Fibroblast of upper back skin (primary cell): ENCODE measurements at places on chromosomes 5 and 9.

DNA sequence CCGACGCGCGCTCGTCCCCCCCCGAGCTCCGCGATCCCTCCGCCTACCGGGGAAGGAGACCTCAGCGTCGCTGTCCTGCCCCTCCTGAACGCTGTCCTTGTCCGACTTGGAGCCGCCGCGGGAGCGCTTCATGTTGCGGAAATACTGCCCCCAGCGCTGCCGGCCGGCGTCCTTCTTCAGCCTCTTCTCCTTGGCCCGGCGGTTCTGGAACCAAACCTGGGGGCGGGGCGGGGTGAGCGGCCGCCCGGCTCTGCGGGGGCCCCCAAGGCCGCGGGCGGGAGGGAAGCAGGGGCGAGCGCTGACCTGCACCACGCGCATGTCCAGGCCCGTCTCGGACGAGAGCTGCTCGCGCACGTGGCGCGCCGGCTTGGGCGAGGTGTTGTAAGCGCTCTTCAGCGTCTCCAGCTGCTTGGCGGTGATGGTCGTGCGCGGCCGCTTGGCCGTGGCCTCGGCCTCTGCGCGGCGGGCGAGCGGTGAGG is 6.3 kb downstream of the LHX3 start:
- DNase-seq: no peak

DNA sequence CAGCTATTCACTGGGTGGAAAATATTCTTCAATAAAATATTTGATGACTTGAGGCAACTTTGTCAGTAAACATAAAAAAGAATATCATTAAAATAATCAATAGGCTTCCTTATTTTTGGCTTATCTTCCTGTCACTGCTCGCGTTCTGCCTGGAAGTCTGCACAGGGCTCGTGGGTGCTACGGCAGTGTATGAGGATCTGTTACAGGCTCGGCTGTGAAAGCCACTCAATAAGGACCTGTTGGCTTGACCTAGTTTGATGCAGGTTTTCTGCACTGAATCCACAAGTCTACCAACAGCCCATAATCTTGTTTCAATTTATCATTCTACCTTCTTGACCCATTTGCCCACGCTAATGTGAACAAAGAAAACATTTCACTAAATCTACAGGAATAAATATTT is 97.2 kb downstream of the PDZD2 start:
- no peak for DNase-seq

GRCh38 chr5:80198399-80198798 is 57.4 kb downstream of the SERINC5 start:
- no peak for DNase-seq

DNA sequence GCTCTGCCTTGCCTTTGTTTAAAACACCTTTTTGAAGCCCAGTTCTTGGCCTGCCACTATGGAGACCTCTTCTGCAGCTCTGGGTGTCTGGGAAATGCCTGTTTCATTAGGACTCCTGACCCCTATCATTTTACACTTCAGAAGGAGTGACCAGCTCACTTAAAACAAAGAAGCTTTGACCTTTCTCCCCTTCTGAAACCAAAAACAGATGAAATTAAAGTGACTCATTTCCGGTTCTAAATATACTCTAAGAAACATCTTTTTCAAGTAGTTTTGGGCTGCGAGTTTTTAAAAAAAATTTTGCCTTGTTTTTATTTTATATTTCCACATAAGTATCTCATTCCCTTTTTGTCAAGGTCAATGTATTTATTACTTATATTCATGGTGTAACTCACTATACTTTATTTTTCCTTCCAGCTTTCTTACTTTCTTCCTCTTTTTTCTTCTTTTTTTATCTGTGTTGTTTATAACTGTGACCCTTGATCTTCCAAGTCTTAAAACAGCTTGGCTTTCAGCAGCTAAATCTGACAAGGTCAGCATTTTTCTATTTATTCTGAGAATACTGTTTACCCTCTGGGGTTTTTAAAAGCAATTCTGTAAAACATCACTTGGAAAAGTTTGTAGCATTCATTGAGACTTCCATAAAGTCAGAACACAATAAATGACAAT is 672.9 kb downstream of the NR2F1-AS1 start:
- peak; percentile 44 for DNase-seq

DNA sequence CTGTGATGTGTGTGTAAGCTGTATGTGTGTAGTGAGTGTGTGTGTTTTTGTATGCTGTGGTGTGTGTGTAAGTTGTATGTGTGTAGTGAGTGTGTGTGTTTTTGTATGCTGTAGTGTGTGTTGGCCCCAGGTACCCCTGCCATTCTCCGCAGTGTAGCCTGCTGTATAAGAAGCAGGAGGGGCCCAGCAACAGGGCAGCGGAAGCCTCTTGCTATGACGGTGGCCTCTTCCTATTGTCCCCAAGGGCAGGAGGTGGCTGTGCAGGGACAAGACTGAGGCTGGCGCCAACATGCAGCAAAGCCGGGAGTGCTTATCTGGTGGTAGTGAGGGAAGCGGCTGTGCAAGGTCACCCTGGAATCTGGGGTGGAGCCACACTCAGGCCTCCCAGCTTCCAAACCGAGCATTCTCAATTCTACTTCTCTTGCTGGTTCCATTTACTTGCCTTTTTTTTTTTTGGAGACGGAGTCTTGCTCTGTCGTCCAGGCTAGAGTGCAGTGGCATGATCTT is 5.1 kb downstream of the SPAAR start:
- DNase-seq: peak; percentile 38

- peak; percentile 79 for DNase-seq
Measured at GRCh38 chr5:149392718-149393117, 13.6 kb upstream of the IL17B start.

DNA sequence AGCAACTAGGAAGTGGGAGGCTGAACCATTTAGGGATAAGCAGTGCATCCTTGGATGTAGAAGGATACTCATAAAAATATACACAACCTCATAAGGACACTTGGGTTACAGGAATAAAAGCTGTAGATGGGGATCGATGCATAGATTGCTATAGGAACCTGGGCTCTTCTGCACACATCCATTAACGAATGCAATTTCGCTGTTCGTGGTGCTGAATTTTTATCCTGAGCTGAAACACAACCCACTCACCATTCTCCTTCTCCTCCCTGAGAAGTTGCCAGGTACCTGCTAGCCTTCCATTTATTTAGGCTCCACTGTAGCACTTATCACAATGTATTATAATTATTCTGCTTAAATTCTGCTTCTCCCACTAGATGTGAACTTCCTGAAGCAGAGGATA is 320.6 kb upstream of the BRINP1 start:
- DNase-seq: no peak

DNA sequence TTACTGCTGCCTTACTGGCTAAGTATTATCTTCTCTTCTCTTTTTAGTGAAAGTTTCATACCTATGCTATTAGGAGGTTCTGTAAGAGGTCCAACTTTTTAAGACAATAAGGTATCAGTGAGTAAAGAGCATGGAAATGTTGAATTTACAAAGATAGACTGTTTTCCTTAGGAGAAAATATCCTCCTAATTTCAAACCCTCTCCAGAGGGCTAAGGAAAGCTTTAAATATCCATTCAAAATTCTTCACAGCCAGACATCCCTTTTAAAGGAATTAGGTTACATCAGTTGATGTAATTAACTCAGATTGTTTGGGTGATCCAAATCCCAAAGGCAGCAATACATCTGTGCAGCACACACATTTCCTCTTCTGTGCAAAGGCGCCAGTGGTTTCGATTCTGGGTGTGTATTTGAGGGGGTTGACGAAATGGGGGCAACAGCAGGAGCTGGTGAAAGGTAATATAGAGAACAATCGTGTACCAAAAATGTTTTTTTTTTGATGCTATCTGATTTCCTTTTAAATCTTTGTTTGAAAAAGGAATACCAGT is 273.8 kb upstream of the RPS23 start:
- no peak for DNase-seq

GRCh38 chr5:5584236-5584745 is 161.8 kb downstream of the ICE1 start:
- DNase-seq: no peak

- no peak for DNase-seq
Measured at GRCh38 chr5:177065491-177065890, 21.2 kb upstream of the FGFR4 start.

DNA sequence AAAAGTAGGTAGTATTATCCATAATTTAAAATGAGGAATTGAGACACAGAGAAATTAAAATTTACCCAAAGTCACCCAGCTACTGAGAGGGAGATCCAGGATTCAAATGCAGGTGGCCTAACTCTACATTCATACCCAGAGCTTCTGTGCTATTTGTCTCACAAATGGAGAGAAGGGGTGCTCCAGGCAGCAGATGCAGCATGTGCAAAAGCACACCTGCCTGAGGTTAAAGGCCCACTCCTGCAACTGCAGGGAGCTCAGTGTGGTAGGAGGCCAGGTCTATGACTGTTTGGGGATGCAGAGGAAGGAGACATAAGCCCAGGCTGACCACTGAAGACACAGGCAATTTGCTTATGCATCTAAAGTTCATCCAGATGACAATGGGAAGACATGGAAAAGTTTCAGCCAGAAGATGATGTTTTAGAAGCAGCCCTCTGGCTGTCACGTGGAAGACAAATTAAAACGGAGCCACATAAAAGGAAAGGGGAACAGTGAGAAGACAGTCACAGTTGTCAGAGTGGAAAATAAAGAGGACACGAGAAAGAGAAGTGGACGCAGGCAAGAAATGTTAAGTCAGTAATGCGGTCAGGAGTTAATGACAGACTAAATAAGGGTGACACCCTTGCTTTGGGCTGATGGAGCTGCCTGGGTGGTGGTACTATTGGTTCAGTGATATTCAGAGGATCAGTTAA is 214.7 kb downstream of the EBF1 start:
- DNase-seq: no peak

- no peak for DNase-seq
Measured at GRCh38 chr5:3878267-3878666, 282.6 kb downstream of the IRX1 start.

- DNase-seq: peak; percentile 94
Measured at GRCh38 chr9:107734256-107735013, 244.9 kb upstream of the KLF4 start.

- peak; percentile 47 for DNase-seq
Measured at GRCh38 chr9:12819436-12820185, 44.8 kb downstream of the LURAP1L start.

GRCh38 chr9:131800843-131801242 is 61.0 kb upstream of the RAPGEF1 start:
- no peak for DNase-seq

DNA sequence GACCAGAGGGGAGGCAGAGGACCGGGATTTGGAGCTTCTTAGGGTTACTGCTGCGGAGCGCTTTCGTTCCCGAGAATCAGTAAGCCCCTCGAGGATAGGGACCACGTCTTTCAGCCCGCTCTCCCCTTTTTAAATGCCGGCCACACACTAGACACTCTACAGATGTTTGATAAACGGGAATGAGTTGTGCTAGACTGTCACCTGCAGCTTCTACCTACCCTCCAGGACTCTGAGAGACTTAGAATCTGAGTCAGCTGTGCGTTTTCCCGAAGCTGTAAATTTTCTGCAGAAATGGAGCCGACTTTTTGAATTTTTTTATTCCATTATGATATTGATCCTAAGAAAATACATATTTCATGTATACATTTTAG is 670 bp downstream of the CCDC171 start:
- DNase-seq: no peak

DNA sequence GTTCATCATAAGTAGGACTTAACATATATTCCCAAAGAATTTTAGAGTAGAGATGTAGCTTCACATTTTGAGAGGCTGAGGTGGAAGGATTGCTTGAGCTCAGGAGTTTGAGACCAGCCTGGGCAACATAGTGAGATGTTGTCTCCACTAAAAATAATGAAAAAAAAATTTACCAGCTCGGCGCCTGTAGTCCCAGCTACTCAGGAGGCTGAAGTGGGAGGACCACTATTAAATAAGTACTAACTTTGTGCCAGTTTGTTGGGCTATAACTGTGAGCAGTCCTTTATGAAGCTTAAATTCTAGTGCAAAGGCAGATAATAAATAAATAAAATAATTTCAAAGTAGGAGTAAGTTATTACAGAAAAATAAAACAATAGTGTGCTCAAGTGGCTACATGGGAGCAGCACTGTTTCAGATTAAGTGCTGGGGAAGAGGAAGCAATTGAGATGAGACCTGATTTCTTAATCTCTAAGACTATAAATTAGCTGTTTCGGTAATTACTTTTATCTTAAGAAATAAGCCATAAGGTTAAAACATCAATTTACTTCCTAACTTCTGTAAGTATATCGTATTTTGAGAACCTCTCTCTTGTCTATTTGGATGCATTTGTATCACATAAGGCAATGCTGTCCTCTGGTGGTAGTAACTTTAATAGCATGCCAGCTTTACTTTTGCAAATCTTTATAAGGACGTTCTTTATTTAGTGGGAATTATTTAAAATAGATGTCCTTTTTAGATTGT is 98.9 kb downstream of the CSNK1G3 start:
- peak; percentile 65 for DNase-seq

GRCh38 chr5:127856292-127856691 is 153.1 kb downstream of the CCDC192 start:
- DNase-seq: no peak

DNA sequence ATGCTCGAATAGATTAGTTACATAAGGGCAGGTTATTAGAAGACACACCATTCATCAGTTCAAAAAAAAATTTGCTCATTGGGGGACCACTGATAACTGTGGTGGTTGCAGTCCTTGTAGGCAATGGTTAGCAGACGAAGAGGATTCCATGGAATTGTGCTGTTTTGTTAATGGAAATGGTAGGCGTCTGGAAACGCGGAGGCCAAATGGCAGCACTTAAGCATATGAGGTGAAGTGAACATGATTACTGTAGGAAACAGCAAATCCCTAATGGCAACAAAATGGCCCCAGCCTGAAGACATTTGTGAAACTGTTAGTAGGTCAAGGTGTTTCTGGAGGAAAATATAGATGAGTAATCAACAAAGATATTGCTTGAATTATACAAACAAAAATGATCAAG is 535.4 kb upstream of the PTPRD start:
- DNase-seq: no peak

- DNase-seq: peak; percentile 36
Measured at GRCh38 chr9:100216178-100216787, 117.2 kb downstream of the INVS start.

- DNase-seq: no peak
Measured at GRCh38 chr5:148963664-148964063, 99.2 kb downstream of the SH3TC2 start.

DNA sequence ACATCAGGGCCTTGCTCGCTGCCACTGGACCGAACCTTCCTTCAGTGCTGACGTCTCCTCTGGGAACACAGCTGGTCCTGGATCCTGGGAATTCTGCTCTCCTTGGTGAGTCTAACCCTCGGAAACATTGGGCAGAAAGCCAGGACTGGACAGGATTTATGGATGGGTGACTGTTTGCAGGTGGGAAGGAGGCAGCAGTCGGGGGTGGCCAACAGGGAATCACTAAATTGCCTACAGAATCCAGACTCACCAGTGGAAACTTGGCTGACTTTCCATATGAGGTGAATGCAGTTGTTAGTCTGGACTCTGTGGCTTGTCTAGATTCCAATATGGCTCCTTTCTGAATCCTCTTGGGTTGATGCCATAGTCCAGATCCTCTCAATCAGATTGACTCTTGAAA is 203.1 kb downstream of the SAXO1 start:
- DNase-seq: peak; percentile 84

GRCh38 chr5:4570047-4570995 is 569.8 kb upstream of the ADAMTS16 start:
- DNase-seq: peak; percentile 68

- DNase-seq: peak; percentile 61
Measured at GRCh38 chr9:21030389-21031035, 928 bp downstream of the HACD4 start.

GRCh38 chr5:19018822-19019221 is 969.2 kb downstream of the CDH18 start:
- no peak for DNase-seq
